ENCODE measurements at places on chromosomes 3 and 15. TPM values are rescaled to one million over a fixed set of nuclear protein-coding genes. Genes with fewer than 3 reads are reported as not detected.

DNA sequence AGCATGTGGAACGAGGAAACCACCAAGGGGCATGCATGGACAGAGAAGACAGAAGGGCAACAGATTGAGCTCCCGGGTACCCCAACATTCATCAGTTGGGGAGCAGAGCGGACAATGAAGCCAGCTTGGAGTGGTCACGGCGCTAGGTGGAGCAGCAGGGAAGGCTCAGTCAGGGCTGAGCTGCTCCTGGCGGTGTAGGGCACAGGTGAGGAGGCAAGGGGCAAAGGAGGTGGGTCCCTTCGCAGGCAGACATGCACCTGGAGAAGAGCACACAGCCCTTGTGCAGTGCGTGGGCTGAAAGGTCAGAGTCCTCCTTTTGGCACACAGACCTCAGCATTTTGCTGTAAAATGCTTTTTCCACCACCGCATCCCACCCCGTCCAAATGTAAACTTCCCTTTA lies 90.0 kb upstream of the SLC6A6 start:
- no peak for DNase-seq

- no peak for DNase-seq
Observed at GRCh38 chr3:14646589-14647413, 4.8 kb upstream of the CCDC174 start.

GRCh38 chr3:42369304-42369703 lies 41.1 kb downstream of the LYZL4 start:
- DNase-seq = peak; percentile 47

- DNase-seq = no peak
Observed at GRCh38 chr15:98722209-98722608, 73.9 kb downstream of the IGF1R start.

DNA sequence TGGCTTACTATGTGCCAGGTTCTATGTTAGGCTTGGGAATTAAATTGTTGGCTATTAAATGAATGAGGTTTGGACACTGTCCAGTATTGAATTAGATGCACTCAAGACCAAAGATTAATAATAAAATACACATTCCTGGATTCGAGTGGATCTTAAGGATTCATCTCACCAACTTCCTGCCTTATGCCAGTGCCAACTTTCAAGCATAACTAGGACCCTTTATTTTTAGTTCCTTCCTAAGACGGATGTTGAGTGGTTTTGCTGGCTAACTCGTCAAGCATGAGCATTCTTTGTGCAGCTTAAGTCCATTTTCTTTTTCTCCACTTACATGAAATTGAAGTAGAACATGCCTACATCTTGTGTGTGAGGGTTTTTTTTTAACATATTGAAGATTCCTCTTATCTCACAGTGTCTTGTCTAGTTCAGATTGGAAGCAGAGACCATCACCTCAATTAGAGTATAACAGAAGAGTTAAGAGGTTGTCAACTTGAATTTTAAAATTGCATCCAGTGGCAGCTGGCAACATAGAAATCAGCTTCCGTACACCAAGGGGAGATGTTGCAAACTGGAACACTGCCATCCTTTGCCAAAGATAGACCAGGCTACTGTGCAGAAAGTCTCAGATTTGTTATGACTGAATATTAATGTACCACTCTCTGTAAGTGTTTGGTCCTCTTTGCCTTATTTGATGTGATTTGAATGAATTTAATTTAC lies 106.3 kb upstream of the BFSP2 start:
- DNase-seq = no peak

DNA sequence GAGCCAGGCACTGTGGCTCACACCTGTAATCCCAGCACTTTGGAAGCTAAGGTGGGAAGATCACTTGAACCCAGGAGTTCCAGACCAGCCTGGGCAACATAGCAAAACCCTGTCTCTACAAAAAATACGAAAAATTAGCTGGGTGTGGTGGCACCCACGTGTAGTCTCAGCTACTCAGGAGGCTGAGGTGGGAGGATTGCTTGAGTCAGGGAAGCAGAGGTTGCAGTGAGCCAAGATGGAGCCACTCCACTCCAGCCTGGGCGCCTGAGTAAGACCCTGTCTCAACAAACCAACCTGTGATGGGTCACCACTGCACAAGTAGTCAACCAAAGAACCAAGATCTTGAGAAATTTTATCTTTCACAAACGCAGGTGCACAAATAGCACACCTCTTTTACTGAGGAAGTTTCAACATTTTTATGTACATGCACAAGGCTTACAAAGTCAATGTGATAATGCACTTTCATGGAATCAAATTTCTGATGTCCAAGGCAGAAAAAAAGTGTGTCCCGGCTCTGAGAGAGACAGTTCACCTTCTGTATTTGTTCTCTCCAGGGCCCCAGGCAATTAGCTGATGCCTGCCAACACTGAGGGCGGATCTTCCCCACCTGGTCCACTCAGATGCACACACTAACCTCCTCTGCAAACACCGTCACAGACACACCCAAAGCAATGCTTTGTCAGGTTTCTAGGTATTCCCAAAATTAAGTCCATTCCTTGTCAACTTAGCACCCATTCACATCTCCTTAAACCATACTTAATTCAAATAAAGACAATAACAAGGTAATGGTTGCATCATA lies 12.4 kb downstream of the ACAA1 start:
- no peak for DNase-seq

DNA sequence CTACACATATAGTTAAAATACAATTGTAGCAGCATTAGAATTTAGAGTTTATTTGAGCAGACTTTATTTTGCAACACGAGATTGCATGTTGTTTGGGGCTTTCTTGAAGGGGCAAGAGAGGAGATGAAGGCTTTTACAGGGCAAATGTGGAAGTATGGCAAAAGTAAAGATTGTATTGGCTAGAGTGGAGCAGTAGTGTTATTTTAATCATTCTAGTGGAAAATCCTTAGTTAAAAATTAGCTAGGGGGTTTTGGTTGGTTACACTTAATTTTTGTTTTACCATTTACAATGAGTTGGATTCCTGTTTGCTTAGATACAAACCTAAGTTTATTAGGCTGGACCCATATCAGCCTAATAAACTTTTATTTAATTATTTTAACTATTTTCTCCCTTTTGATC lies 4.6 kb downstream of the OR5H15 start:
- DNase-seq = no peak

GRCh38 chr3:14154276-14154675 lies 24.1 kb downstream of the XPC start:
- DNase-seq = no peak

DNA sequence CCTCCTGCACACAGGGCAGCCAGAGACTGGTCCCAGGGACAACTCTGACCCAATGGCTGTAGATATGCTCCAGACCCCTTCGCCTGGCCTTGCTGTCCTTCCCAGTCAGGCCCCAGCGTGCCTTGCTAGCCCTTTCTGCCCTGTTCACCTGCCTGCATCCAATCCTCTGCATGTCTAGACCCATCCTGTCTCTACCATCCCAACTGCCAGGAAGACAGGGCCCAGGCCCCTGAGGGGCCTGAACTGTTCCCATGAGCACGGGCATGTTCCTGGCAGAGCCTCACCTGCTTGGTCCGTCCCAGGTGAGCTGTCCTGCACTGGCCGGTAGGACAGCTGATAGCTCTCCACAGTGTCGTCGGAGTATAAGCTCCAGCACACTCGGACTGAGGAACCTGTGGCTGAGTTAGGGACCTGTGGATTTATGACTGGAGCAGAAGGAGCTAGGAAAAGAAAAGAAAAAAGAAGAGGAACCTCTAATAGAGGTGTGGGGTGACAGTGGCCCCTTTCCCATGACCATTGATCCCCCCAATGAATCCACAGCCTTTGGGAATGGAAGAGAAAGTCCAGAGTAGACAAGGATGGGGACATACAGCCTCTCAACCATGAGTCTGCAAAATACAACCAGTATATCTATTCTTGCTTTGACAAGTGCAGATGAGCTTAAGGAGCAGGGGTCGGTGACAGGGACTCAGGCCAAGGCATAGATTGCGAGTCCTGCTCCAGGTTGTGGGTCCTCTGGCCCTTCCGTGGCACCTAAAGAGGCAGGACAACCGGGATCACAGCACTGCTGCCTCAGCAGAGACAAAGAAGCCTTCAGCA lies 33.9 kb downstream of the FSD2 start:
- DNase-seq = no peak

- DNase-seq = no peak
Observed at GRCh38 chr15:35753486-35753885, 207.5 kb upstream of the DPH6 start.

DNA sequence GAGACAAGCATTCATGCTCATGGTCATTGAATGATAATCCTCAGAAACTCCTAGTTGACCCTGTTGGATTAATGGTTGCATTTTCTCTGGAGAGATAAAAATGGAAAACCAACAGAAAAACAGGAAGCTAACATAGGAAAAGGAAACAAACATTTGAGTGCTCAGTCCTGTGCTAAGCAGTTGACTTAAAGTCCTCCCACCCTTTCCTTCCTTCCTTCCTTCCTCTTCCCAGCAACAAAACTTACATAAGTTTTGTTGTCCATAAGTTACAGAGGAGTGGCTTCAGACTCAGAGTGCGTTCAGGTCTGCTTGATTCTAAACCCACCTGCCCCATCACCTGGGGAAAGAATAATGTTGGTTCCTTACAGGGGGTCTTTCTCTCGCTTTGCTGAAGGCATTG lies 163.8 kb upstream of the RGMA start:
- DNase-seq = no peak

GRCh38 chr3:99966662-99967416 lies 147.5 kb downstream of the FILIP1L start:
- no peak for DNase-seq

The SPSB4 gene
- total RNA-seq = not detected

The HTR3E gene
- not detected for total RNA-seq

All from Peyer's patch (tissue), 4 donors.